Activated CD4-positive, alpha-beta T cell treated with anti-CD3 and anti-CD28 coated beads, Interleukin-2, amount 10 ng/mL, durations not matched to agents 7 days and 5 days (primary cell): ENCODE measurements at places on chromosomes 1 and 21.

DNA sequence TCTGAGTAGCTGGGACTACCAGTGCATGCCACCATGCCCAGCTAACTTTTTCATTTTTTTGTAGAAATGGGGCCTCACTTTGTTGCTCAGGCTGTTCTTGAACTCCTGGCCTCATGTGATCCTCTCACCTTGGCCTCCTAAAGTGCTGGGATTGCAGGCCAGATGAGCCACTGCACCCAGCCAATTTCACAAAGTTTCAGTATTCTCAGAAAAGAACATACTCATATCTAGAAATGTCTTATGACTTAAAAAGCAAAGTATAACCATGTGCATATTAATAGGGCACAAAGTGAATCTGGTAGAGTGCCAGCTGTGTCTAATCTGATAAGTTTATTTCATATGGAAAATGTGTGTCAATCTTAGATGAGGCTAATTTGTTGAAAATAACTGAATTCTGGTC is 87.5 kb upstream of the CACYBP start:
- H3K36me3 ChIP-seq: peaks cover 11% of the 10 kb centered on the region
- H3K27ac ChIP-seq: no peak overlapping the region
- H3K4me3 ChIP-seq: no peak overlapping the region
- no peaks in the 10 kb centered on the region for H3K27me3 ChIP-seq

GRCh38 chr1:111976332-111976731 is 13.1 kb downstream of the KCND3 start:
- H3K27ac ChIP-seq: no peak overlapping the region
- no peak for DNase-seq
- no peaks in the 10 kb centered on the region for H3K4me1 ChIP-seq
- no peaks in the 10 kb centered on the region for H3K36me3 ChIP-seq
- H3K4me3 ChIP-seq: no peak overlapping the region
- peaks cover 33% of the 10 kb centered on the region for H3K27me3 ChIP-seq

GRCh38 chr1:109312978-109313775 is 6.4 kb upstream of the MYBPHL start:
- peaks cover 5% of the 10 kb centered on the region for H3K27me3 ChIP-seq
- no peak overlapping the region for H3K4me3 ChIP-seq
- H3K27ac ChIP-seq: no peak overlapping the region
- no peaks in the 10 kb centered on the region for H3K36me3 ChIP-seq
- no peaks in the 10 kb centered on the region for H3K4me1 ChIP-seq

DNA sequence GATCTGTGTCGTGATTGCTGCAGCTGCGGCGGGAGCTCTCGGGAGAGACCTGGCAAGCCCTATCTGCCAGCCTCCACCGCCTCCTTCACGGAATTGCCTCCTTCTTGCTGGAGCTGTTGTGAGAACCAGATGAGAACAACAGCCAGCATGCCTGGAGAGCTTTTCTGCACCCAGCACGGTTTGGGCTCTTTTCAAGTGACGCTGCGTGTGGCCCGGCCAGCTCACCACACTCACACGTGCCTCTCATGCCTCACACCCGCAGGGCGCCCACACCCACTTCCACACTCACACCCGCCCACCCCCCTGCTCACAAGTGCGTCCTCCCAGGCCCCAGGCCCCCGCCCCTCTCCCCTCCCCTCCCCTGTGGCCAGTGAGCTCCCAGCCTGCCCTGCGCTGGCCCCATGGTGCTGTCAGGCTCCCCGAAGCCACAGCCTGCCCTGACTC is 135.7 kb upstream of the RUNX3 start:
- H3K27ac ChIP-seq: no peak overlapping the region
- no peaks in the 10 kb centered on the region for H3K36me3 ChIP-seq
- H3K27me3 ChIP-seq: peaks cover 10% of the 10 kb centered on the region
- DNase-seq: no peak
- H3K4me1 ChIP-seq: peaks cover 18% of the 10 kb centered on the region
- no peak overlapping the region for H3K4me3 ChIP-seq

DNA sequence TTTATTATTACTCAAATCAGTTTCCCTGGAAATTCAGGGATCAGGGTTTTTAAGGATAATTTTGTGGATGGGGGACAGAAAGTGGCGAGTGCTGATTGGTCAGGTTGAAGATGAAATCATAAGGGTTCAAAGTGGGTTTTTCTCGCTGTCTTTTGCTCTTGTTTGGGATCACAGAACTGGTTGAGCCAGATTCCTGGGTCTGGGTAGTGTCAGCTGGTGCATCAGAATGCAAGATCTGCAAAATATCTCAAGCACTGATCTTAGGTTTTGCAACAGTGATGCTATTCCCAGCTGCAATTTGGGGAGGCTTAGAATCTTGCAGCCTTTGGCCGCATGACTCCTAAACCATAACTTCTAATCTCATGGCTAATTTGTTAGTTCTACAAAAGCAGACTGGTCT is 9.3 kb downstream of the CHI3L2 start:
- H3K27me3 ChIP-seq: no peaks in the 10 kb centered on the region
- H3K4me1 ChIP-seq: peaks cover 12% of the 10 kb centered on the region
- H3K36me3 ChIP-seq: peaks cover 79% of the 10 kb centered on the region
- no peak overlapping the region for H3K4me3 ChIP-seq

DNA sequence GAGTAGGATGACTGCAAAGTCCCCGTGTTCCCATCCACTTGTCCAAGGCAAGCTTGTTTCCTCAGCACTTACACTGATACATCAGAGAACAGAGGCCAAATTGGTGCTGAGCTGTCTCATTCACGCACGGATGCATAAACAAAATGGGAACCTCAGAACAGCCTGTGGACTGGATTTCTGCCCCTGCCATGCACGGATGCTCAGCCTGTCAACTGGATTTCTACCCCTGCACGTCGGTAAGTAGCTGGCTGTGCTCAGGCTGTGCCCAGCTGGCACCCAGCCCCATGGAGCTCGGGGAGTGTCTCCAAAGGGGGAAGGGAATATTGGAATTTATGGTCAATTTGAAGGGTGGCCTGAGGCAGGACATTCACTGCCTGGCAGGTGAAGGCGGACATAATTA is 40.8 kb upstream of the TMPRSS2 start:
- no peaks in the 10 kb centered on the region for H3K36me3 ChIP-seq
- no peaks in the 10 kb centered on the region for H3K4me1 ChIP-seq
- H3K27me3 ChIP-seq: peaks cover 16% of the 10 kb centered on the region
- H3K4me3 ChIP-seq: no peak overlapping the region

GRCh38 chr1:7301664-7301981 is 469.5 kb upstream of the VAMP3 start:
- H3K27me3 ChIP-seq: peaks cover 9% of the 10 kb centered on the region
- H3K4me3 ChIP-seq: no peak overlapping the region
- no peaks in the 10 kb centered on the region for H3K36me3 ChIP-seq
- no peak for DNase-seq
- H3K27ac ChIP-seq: no peak overlapping the region

DNA sequence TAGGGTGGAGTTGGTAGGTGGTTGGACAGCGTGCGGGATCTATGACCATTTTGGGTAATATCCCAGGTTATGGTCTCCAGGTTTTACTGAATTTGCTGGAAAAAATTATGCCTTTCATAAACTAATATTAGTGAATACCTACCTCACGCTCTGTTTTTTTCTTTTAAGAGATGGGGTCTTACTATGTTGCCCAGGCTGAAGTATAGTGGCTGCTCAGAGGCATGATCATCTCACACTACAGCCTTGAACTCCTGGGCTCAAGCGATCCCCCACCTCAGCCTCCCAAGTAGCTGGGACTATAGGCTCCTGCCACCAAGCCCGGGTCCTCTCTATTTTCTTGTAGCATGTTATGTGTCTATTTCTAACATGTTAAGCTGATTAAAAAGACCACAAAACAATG is 100.2 kb downstream of the RHOU start:
- peaks cover 25% of the 10 kb centered on the region for H3K4me1 ChIP-seq
- DNase-seq: no peak
- no peak overlapping the region for H3K27ac ChIP-seq
- no peak overlapping the region for H3K4me3 ChIP-seq
- no peaks in the 10 kb centered on the region for H3K27me3 ChIP-seq
- no peaks in the 10 kb centered on the region for H3K36me3 ChIP-seq

GRCh38 chr1:82843876-82844275 is 1043.1 kb downstream of the ADGRL2 start:
- H3K36me3 ChIP-seq: no peaks in the 10 kb centered on the region
- H3K4me1 ChIP-seq: no peaks in the 10 kb centered on the region
- H3K27me3 ChIP-seq: no peaks in the 10 kb centered on the region
- no peak overlapping the region for H3K4me3 ChIP-seq

DNA sequence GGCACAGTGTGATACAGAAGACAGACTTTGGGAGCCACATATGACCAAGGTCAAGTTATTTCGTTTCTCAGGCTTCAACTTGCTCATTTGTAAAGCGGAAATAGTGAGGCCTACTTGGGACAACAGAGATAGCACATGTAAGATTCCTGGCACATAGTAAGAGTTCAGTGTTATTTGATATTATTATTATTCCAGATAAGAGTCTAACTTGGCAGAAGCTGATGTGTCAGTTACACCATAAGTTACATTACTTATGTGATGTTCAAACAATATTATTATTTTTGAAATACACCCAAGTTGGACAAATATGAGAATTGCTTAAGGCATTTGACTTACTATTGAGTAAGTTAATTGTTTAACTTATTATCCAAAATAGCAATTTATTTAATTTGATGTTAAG is 10.2 kb upstream of the CYP4X1 start:
- H3K27ac ChIP-seq: no peak overlapping the region
- H3K27me3 ChIP-seq: peaks cover 24% of the 10 kb centered on the region
- no peaks in the 10 kb centered on the region for H3K4me1 ChIP-seq
- no peak for DNase-seq
